ENCODE measurements at places on chromosomes 12 and 14.
A peak's percentile ranks its signal among the peaks of the same experiment; 100 is the strongest.

- no peak for DNase-seq
Measured at GRCh38 chr12:94844452-94844851, 159.0 kb downstream of the NDUFA12 start.

DNA sequence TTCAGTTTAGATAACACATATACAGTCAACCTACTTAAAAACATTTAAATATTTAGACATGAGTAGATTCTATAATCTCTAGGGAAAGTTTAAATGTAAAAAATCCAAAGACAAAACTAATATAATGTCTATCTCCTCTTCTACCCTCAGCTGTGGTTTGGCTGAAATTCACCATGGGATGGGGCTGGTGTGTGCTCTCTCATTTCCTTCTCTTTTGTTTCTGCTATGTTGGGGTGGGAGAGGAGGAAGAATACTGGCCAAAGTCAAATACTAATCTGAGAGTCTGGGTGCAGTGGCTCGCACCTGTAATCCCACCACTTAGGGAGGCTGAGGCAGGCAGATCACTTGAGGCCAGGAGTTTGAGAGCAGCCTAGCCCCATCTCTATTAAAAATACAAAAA, 1673.9 kb upstream of the SEL1L start:
- DNase-seq: no peak

DNA sequence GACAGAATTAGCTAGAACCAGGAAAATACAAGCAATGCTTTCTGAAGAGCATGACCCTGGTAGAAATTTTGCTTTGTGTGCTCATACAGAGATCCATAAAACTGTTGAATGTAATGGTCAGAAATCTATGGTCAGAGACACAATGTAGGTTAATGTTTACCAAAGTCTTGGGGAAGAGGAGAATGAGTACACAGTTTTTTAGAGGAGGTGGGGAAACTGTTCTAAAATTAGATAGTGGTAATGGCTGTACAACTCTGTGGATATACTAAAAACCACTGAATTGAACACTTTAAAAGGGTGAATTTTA, 109.5 kb upstream of the ARHGAP5 start:
- no peak for DNase-seq

DNA sequence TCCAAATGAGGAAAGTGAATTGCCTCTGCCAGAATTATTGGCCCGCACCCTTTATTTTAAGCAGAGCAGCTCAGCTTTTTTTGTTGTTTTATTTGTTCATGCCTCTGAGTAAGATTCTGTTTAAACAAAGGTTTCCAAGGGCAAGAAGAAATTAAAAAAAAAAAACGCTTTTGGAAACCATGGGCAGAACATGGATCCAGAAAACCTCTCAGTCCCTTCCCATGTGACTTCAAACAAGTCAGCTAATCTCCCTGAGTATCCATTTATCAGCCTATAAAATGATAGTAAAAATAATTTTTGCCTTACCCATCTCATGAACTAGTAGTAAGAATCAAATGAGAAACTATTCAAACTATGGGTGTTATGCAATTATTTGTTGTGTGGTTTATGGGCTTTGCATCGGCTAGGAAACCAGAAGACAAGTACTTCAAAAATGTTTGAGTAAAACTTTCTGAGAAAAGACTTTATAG, 27.6 kb downstream of the KITLG start:
- DNase-seq: no peak

GRCh38 chr14:43143106-43143505, 1364.0 kb downstream of the FSCB start:
- no peak for DNase-seq

GRCh38 chr12:111991535-111991934, 21.4 kb downstream of the TMEM116 start:
- no peak for DNase-seq

- DNase-seq: no peak
Measured at GRCh38 chr12:27309995-27310315, 22.7 kb upstream of the BMAL2 start.

DNA sequence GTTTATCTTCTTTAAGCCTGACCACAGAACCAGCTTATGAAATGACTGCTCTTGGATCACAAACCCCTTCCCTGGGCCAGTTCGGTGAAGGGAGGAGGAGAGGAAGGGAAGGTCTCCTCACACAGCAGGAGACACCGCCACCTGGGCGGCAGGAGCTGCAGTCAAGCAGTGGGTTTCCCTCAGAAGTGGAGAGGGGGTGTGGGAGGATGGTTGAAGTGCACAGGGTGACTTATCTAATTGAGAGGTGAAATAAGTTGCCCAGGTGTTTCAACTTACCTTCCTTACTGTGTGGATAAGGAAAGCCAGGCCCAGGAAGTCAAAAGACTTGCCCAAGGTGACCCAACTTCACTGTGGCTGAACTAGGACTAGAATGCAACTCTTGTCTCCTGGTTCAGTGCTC, 106.8 kb downstream of the EGLN3 start:
- no peak for DNase-seq

GRCh38 chr14:67576216-67576955, 23.7 kb downstream of the PIGH start:
- no peak for DNase-seq

DNA sequence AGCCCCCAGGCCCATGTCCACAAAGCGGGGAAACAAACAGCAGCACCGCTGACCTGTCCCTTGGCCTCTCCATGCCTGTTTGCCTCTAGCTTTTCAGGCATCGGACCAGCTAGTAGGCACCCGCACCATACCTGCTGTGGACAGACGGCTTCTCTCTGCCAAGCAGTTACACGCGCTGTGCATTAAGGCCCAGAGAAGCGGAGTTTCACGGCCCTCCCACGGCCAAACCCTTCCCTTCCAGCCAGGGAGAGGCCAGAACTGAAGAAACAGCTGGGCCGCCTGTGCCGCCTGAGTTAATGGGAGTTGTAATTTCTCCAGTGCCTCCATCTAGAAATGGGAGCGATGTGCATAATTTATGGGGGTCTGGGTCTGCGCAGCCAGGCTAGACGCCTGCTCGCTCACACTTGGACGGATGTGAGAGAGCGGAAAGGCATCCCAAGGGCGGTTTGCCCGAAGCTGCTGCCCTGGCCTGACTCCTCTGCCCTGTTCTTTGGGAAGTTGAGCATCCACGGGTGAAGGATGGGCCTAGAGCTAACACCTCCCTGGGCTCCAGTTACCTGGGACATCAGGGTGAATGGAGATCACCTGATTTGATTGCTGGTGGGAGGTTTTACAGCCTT, 89.7 kb upstream of the BCL11B start:
- DNase-seq: no peak

DNA sequence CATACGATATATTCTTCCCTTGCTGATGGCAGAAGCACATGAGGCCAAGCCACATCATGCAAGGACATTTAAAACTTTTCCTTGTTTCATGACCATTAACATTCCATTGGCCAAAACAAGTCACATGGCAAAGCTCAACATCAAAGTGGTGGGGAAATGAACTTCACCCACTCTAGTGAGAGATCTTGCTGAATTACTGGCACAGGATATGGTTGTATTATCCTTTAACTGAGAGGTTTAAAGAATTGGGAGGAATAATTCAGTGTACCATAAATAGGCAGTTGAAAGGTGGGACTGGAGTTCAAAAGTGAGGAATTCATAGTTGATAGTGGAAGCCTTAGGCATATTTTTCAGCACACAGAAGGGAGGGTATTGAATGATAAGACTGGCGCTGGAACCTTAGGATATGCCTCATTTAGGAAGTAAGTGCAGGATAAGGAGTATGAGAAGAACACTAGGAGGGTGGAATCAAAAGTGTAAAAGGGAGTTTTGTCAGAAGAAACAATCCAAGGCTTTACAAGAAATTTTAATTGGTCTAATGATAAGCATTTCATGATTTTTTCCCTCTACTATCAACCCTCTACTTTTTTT, 398.8 kb downstream of the C12orf75 start:
- DNase-seq: no peak

GRCh38 chr14:87325741-87326140, 667.2 kb downstream of the GALC start:
- no peak for DNase-seq

DNA sequence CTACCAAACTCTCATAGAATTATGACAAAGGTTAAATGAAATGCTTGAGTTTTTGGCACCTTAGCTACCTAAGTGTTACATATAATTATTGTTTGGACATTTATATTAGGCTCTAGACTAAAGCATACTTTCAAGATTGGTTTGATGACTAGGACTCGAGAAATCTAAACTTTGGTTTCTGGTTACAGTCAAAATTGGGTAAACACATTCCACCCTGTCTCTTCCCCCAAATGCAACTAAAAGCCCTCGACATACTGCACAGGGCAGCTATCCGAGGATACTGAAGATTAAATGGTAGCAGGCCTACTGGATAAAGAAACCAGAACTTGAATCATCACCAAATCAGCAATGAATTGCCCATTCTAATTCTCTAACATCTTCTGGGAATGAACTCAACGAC, 369.1 kb downstream of the PRKD1 start:
- DNase-seq: no peak

DNA sequence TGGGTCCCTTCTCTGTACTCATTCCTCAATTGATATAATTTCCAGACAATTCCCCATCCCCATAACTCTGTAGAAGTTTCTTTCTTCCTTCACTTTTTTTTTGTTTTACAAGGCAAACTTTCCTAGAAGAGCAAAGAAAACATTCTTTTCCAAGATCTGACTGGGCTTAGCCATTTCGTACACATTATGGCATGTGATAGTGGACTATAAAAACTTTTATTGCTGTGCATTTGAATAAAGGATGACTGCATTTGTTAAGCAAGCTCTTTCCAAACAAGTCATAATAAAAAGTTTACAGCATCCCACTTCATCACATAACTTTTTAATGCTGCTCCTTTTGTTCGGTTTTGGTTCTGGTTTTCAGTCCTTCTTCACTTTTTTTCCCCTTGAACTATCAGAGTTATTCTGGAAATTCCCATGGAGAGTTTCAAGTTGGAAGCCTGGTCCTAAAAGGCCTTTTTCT, 231.0 kb upstream of the HMGA2 start:
- no peak for DNase-seq

DNA sequence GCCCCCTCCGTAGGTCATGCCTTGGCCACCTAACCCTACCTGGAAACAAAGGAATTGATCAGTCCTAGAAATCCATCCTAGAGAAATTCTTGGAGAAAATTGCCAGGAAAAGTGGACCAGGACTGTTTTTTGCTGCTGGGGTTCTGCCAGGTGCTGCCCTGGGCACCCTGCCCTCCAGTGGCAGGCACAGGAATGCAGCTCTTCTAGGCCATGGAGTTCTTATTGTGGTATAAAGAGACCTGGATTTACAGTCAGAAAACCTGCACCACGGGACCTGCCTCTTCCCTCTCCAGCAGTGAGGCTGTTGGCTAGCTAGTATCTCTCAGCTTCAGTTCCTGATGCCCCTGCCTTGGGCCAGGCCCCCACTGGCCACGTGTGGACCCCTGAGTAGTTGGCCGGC, 59.7 kb downstream of the SLC24A4 start:
- no peak for DNase-seq

DNA sequence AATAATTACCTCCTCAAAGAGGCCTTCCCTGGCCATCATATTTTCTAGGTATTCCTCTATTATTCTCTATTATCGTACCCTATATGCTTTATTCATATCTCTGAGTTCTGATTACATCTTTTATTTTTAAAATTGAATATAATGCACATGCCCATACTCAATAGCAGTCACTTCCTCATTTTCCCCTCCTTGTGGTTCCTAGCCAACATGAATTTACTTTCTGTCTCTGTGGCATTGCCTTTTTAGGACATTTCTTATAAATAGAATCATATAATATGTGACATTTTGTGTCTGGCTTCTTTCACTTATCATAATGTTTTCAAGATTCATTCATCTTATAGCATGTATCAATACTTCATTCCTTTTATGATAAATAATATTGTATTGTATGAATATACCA, 74.4 kb upstream of the TRHDE start:
- no peak for DNase-seq

DNA sequence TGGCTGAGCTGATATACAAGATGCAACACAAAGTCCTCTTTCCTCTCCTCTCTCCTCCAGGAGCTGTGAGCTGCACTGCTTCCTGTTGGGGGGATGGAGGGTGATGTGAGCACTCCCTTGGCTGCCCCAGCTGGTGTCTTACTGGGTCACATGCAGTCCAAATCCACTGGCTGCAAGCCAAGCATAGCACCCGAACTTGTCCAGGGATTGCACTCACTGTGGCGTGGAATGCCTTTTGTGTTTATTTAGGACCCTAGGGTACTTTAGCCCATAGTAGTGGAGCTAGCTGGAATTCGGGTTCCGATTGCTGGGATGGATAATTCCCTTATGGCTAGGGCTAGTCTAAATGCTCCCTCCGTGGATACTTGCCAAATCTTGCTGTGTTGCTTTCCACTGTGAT, 424.9 kb upstream of the SYT1 start:
- DNase-seq: no peak

- DNase-seq: no peak
Measured at GRCh38 chr12:593396-594270, 69.6 kb downstream of the NINJ2 start.

GRCh38 chr14:74922752-74923401, at the start of gene RPS6KL1:
RPS6KL1 (minus strand) TSS chr14:74923260; CDS start chr14:74921541, 1,719 bp downstream.
- DNase-seq: peak; percentile 96

- DNase-seq: no peak
Measured at GRCh38 chr12:122125452-122126341, 47.1 kb downstream of the MLXIP start.
